ENCODE measurements at places on chromosomes 6 and 20. TPM values are rescaled to one million over a fixed set of nuclear protein-coding genes. Genes with fewer than 3 reads are reported as not detected.
A peak's percentile ranks its signal among the peaks of the same experiment; 100 is the strongest.

The AGPAT1 gene
- total RNA-seq: 52.2 TPM

- H3K36me3 ChIP-seq: no peaks in the 10 kb centered on the region
- H3K27me3 ChIP-seq: no peaks in the 10 kb centered on the region
- no peak overlapping the region for H3K4me3 ChIP-seq
- DNase-seq: no peak
- H3K4me1 ChIP-seq: no peaks in the 10 kb centered on the region
Measured at GRCh38 chr20:51121901-51122412, 99.0 kb upstream of the KCNG1 start.

DNA sequence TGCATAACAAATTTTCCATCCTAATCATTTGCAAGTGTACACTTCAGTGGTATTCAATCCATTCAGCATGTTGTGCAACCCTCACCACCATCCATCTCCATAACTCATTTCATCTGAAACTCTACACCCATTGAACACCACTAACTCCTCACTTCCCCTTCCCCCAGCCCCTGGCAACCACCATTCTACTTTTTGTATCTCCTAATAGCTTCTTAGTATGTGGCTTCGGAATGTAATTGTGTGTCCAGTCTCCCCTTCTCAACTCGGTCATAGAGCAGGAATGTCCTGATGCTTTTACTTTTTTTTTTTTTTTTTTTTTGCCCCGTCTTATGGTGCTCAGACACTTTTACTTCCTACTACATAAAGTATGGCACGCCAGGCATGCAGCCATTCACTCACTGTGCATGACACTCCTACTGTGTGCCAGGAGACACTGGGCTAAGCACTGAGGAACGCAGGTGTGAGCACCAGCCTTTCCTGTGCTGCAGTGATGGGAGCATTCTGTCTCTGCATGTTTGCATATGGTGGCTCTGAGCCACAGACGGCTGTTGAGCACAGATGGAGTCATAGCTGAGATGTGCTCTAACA, 15.3 kb downstream of the HCK start:
- no peaks in the 10 kb centered on the region for H3K36me3 ChIP-seq
- H3K4me3 ChIP-seq: no peak overlapping the region
- no peaks in the 10 kb centered on the region for H3K4me1 ChIP-seq
- DNase-seq: no peak
- H3K27ac ChIP-seq: no peak overlapping the region

The SLC17A2 gene
- not detected for total RNA-seq

DNA sequence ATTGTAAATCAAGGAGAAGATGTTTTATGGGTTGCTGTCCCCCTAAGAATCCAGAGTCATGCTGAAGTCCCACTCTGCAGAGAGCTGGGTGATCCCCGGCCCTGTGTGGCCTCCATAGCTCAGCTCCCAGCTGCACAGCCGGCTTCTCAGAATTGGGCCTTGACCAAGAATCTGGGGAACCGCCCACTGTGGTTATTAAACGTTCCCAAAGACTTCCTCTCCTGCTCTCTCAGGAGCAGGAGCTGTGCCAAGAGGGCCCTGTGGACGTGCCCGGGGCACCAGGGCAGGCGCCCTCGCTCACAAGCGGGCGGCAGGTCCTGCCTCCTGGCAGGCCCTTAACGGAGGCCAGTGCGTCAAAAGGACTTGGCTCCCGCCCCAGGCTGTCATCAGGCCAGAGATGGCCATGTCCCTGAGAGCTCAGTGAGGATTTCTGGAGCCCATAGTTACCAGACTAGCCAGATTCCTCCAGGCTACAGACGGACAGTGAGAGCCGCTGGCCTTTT, 30.4 kb downstream of the ZC3H12D start:
- H3K27me3 ChIP-seq: no peaks in the 10 kb centered on the region
- no peaks in the 10 kb centered on the region for H3K36me3 ChIP-seq
- H3K4me1 ChIP-seq: peaks cover 43% of the 10 kb centered on the region
- DNase-seq: peak; percentile 95
- H3K4me3 ChIP-seq: no peak overlapping the region

- no peaks in the 10 kb centered on the region for H3K4me1 ChIP-seq
- no peaks in the 10 kb centered on the region for H3K36me3 ChIP-seq
- H3K27ac ChIP-seq: no peak overlapping the region
- H3K4me3 ChIP-seq: no peak overlapping the region
Measured at GRCh38 chr20:33211817-33212424, 5.2 kb upstream of the BPIFA3 start.

GRCh38 chr20:7210910-7211309, 443.4 kb downstream of the BMP2 start:
- H3K27me3 ChIP-seq: no peaks in the 10 kb centered on the region
- no peak overlapping the region for H3K4me3 ChIP-seq
- H3K4me1 ChIP-seq: no peaks in the 10 kb centered on the region
- no peaks in the 10 kb centered on the region for H3K36me3 ChIP-seq
- no peak for DNase-seq

The CRISP3 gene
- total RNA-seq: not detected

DNA sequence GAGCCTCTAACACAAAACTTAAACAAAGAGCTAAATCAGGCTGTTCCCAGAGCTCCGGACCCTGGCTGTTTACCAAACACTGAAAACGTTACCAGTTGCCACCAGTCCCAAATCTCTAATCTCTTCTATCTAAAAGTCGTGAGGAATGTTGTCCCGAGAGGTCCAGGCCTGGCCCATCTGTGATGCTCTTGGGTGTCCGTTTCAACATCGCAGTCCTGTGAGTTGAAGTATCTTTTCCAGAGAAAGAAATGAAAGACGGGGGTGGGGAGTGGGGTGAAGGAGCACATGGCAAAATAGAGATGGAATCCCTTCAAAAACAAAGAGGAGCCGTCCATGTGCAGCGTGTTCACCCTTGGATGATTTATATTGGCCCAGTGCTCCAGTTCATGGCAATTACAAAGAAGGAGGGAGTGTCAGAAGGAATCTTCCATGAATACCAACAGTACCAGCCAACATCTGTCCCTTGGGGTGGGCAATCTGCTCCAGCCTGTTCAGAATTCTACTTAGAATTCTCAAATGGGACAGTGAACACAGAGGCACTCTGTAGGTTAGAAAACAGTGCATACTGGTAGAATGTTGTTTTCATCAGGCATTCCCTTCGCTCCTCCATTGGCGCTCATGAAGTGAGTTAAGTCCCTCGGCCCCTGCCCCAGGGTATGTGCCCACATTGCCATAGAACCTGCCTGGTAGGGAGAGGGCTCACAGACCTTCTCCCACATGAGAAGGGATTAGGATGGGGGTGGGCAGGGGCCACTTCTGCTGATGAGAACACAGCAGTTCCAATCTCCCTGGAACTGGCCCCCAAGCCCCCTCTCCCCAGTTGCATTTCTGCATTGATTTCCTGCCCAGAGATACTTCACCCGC, 112.1 kb downstream of the LY86 start:
- H3K4me3 ChIP-seq: no peak overlapping the region
- no peaks in the 10 kb centered on the region for H3K36me3 ChIP-seq
- peaks cover 24% of the 10 kb centered on the region for H3K4me1 ChIP-seq
- DNase-seq: no peak
- no peaks in the 10 kb centered on the region for H3K27me3 ChIP-seq

DNA sequence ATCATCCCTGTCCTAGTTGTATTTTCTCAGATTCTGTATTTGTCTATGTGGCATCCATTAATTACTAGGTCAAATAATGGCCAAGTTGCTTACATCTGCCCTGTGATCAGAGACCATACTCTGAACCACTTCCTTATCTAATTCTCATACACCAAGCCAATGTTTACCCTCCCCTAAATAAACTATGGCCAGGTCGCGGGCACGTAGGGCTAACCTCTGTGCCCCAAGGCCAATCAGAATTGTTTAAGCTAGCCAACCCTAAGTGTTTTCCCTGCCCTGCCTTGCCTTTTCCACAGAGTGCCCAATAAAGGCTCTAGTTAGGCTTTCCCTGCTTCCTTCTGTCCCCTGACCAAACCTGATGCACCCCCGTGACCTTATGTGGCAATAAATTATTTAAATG, 2.8 kb upstream of the CALHM4 start:
- no peak for DNase-seq
- no peaks in the 10 kb centered on the region for H3K4me1 ChIP-seq
- no peaks in the 10 kb centered on the region for H3K36me3 ChIP-seq
- no peaks in the 10 kb centered on the region for H3K27me3 ChIP-seq

GRCh38 chr6:12342664-12343063, 52.5 kb downstream of the EDN1 start:
- no peaks in the 10 kb centered on the region for H3K4me1 ChIP-seq
- peaks cover 4% of the 10 kb centered on the region for H3K27me3 ChIP-seq
- H3K36me3 ChIP-seq: no peaks in the 10 kb centered on the region
- no peak for DNase-seq

DNA sequence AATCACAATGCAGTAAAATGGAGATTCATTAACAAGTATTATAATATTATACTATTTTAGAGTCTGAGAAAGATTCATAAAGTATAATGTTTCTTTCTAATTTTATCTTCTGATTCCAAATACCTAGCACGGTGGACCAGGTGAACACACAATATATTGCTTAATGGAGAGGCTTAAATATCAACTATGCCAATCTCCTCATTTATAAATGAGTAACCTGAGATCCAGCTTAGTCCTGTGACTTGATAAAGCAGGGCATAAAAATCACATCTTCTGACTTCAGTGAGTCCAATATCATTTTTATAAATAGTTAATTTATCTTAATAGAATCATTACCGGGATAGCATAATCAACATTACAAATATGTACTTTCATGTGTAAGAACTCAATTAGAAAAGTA, 144.4 kb upstream of the GJE1 start:
- no peaks in the 10 kb centered on the region for H3K4me1 ChIP-seq
- H3K27ac ChIP-seq: no peak overlapping the region
- no peaks in the 10 kb centered on the region for H3K36me3 ChIP-seq
- no peaks in the 10 kb centered on the region for H3K27me3 ChIP-seq
- H3K4me3 ChIP-seq: no peak overlapping the region

DNA sequence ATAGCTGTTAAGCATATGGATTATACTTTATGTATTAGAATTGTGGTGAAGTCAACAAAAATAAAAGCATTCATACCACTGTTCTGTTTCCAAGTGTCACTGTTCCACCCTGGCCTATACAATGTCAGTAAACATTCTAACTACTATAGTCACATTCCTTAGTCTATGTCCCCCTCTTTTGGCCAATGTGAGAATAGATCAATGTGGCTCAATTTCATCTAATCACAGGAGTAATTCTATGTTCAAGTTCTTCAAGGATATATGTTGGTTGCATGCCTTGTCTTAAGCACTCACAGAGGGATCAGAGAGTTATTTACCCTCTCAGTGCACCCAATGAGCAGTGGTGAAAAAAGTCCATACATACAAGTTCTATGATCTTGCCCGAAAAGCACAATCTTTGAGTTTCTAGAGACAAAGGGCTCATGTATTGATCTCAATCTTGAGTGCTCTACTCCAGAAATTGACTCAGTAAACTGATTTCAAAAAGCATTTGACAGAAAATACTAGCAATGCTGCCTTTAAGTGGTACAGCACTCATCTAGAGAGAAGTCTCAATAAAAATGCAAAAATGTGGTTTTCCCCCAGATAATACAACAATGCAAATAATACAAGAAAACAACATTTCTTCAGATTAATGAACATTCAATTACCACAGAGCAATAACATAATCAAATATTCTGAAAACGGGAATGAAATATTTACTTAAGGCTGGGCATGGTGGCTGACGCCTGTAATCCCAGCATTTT, 16.5 kb downstream of the SMLR1 start:
- H3K27ac ChIP-seq: no peak overlapping the region
- H3K4me1 ChIP-seq: peaks cover 26% of the 10 kb centered on the region
- H3K4me3 ChIP-seq: no peak overlapping the region
- peaks cover 3% of the 10 kb centered on the region for H3K36me3 ChIP-seq

The FAM210B gene
- total RNA-seq: 56.1 TPM
